GM12891 (cell line): ENCODE measurements at places on chromosomes 13 and 19.

- DNase-seq, result no peak
Observed at GRCh38 chr13:98688373-98688772, 64.1 kb downstream of the SLC15A1 start.

DNA sequence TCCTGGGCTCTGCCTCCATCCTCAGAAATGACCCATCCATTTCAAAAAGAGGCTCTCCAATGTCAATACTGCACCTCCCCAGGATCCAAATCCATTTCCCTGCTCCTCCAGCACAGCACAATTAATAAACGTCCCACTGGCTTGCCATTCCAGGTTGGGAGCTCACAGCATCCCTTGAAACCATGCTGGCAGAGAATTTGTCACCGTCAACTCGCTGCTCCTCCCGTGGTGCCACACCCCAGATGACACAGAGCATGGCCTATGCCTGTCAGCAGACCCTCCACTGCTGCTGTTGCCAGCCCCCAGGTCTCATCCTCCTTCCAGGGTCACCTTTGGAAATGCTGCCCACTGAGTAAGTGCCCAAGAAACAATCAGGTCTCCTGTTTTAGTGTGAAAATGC is 53.0 kb upstream of the UQCRFS1 start:
- DNase-seq, result no peak

DNA sequence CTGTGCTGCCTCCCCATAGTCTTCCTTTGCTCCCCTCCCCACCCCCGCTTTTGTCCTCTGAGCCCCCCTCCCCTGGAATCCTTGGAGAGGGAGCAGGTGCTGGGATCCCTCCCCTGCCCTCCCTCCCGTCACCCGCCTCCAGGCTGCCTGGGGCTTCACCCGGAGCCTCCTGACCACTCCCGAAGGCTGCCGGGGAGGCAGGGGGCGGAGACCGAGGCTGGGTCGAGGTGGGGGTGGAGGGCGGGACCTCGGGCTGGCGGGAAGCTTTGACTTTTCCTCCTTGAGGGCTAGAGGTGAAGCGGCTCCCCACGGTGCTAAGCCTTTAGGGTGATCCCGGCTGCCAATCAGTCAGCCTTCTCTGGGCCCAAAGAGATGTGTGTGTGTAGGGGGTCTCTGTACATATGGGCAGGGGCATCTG is 1.5 kb downstream of the KMT5C start:
- peak; percentile 92 for DNase-seq

DNA sequence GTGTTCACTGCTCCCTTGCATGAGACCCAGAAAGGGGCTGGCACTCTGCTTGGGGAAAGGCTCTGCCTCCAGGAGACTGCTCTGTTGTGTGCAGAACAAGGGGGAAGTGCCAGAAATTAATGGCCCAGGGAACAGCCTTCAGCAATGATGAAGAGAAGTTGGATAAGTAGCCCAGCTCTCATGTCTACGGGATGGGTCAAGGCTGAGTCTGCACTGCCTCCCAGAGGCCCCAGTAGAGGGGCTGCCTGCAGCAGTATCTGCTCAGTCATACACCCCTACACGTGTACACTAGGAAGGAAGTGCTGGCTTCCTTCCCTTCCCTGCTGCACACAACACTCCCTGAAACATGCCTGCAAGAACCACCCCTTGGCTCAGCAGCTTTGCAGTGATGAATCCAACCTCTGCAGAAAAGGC is 54.6 kb upstream of the URI1 start:
- DNase-seq, result no peak

GRCh38 chr19:14699641-14700040 is 9.8 kb downstream of the ZNF333 start:
- DNase-seq, result no peak

GRCh38 chr19:18603255-18603957 is 3.2 kb downstream of the CRLF1 start:
- no peak for DNase-seq

GRCh38 chr19:17757125-17757524 is 5.8 kb downstream of the FCHO1 start:
- DNase-seq, result no peak

- DNase-seq, result no peak
Observed at GRCh38 chr13:46210362-46211083, 1.2 kb upstream of the LRRC63 start.

DNA sequence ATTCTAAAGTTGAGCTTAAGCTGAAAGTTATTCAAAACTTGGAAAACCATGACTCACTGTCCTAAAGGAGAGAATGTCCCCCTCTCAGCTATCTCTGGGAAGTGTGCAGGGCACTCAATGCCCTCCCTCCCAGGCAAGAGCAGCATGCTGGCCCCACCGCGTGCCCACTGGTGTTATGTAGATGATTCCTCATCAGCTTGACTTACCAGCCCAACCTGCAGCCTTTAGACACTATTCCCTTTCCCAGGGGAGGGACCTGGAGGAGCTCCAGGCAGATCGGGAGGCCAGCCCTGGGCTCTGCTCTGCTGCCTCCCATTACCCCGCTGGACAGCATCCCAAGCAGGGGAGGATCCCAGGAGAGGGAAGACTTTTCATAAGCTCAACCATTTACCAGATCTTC is 124.6 kb downstream of the FGF14 start:
- no peak for DNase-seq

- no peak for DNase-seq
Observed at GRCh38 chr19:18832306-18833140, 764 bp downstream of the UPF1 start.

- DNase-seq, result no peak
Observed at GRCh38 chr19:18671303-18672043, 12.0 kb upstream of the CRTC1 start.

DNA sequence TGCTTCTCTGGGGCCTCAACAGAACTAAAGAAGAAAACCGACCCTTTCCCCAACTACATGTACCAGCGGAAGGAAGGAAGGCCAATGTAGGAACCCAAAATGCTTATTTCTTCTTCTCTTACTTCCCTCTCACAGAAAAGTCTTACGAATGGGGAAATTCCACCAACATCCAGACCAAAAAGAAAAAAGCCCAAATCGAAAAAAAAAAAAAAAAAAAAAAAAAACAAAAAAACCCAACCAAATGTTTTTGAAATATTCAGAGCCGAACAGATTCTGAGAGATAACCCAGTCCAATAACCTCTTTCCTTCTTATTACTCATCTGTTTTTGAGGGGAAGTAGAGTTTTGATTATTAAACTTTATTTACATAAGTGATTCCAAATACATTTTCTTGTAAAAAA is 3.9 kb downstream of the PPM1N start:
- no peak for DNase-seq

DNA sequence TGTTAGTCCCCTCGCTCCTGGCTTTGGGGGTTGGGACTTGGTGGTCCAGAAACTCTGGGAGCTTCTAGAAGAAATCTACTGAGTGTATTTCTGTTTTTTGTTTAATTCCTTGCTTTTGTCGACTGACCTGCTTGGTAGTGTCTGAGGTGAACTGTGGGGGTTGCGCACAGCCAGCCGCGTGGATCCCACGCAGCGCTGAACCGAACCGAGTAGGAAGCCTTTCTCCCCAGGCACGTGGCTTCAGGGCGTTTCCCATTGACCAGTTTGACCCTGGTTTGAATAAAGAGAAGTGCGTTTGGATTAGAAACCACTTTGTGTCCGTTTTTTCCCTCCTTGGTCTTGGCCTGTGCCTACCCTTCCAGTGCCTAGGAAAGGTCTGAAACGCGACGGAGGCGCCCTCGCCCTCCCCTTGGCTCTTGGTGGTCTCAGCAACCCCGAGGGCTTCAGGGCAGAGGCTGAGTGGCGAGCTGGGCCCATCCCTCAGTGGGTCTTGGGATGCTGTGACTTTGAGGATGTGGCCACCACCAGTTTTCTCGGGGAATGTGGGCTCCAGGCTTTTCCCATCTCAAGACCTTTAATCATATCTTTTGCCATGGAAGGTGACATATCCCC is 2.7 kb upstream of the RPS15 start:
- DNase-seq, result no peak

GRCh38 chr19:52217576-52217975 is 27.7 kb downstream of the PPP2R1A start:
- DNase-seq, result no peak

DNA sequence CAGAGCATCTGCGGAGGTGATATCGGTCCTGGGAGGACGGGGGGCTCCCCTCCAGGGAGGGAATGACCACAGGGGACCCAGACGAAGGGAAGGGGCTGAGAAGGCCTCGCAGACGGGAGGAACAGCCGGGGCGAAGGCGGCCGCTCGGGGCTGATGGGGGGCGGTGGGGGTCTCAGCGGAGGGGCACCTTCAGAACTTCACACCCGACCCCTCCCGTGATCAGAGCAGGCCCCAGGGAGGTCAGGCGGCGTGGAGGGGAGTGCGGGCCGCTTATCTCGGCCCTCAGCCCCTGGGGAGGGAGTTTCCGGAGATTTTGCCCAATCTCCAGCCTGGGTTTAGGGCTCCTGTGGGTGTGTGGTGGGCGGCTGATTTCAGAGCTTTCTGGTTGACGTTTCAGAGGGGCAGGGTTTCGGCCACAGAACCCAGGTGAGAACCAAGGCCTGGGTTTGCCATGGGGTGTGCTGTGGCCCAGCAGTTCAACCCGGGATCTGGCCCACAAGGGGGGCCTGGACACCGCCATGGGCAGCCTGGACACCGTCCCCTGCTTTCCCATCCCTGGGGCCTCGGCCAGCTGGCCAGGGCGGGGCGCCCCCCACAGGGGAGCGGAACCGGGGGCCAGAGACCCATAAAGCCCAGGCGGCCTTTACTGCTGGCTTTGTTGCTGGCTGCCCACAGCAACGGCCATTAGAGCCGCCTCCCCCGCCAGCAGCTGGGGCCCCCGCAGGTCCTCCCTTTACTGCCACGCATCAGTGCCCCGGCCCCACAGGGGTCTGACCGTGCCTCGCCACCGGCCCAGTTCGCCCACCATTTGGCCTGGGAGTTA is 29.0 kb downstream of the ARID3A start:
- no peak for DNase-seq

GRCh38 chr19:57068921-57069697 is 50.7 kb upstream of the USP29 start:
- no peak for DNase-seq

- DNase-seq, result no peak
Observed at GRCh38 chr13:110449219-110450015, 112.1 kb downstream of the RAB20 start.

GRCh38 chr19:46283771-46284170 is 13.1 kb upstream of the HIF3A start:
- DNase-seq, result no peak

GRCh38 chr13:37914781-37915391 is 45.3 kb upstream of the TRPC4 start:
- DNase-seq, result no peak

GRCh38 chr13:65595916-65596315 is 1634.2 kb downstream of the PCDH9 start:
- DNase-seq, result no peak

DNA sequence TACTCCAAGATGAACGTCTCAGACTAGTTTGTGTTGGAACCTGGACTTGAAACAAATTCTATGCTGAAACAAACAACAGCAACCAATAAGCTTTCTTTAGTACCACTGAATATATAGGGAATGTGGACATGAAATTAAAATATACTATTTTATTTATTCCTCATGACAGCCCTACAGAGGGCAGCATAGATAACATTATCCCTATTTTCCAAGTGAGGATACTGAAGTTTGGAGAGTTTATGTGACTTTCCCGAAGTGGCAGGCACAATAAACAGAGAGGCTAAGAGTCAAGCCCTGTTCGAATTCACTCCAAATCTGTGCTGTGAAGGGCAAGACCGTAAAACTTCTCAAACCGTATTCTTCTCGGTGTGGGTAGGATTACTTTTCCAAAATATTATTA is 509.9 kb upstream of the GPC6 start:
- DNase-seq, result no peak

- DNase-seq, result no peak
Observed at GRCh38 chr19:44603201-44603945, 10.0 kb upstream of the IGSF23 start.

GRCh38 chr13:31052478-31052877 is 109.2 kb downstream of the HSPH1 start:
- DNase-seq, result no peak

DNA sequence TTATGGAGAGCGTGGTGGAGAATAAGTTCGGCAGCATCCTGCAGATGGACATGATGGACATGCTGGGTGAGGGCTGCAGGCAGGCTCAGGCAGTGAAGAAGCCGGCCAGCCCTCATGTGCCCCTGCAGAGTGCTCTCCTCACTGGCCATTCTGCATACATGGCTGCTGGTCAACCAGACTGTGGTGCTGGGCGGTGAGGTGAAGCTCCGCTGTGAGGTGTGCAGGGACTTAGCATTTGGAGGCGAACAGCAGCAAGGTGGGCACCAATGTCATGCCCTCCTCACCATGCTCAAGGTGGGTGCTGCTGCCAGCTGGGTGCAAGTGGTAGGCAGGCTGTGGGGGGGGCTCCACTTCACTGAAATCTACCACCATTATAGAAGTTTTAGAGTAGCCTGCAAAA is 5.7 kb upstream of the ZNF492 start:
- no peak for DNase-seq

DNA sequence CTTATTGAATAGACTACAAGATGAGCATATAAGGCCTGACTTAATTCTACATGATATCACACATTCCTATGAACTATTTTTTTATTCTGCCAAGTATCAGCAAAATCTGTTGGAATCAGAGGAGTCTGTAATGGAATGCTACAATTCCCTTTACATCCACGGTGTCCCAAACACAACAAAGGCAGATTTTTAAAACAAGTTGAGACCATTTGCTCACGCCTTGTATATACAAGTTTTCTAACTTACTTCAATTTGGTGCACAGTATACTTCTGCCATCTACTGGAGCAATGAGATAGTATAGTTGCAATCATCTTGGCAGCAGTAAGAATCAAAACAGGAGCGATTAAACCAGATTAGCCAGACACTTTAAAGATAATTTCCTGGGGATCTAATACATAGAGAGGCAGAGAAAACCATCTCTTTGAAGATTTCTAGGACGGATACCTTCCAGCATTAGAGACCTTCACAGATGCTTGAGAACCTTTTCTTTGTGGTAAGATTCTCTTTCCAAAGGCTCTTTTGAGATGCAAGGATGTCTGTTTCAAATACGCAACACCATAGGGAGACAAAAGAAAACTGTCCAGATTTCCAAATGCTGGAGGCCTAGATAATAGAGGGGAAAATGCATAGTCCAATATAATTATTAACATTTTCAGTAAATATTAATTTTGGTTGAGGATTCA is 302.0 kb upstream of the MIR17HG start:
- DNase-seq, result no peak

DNA sequence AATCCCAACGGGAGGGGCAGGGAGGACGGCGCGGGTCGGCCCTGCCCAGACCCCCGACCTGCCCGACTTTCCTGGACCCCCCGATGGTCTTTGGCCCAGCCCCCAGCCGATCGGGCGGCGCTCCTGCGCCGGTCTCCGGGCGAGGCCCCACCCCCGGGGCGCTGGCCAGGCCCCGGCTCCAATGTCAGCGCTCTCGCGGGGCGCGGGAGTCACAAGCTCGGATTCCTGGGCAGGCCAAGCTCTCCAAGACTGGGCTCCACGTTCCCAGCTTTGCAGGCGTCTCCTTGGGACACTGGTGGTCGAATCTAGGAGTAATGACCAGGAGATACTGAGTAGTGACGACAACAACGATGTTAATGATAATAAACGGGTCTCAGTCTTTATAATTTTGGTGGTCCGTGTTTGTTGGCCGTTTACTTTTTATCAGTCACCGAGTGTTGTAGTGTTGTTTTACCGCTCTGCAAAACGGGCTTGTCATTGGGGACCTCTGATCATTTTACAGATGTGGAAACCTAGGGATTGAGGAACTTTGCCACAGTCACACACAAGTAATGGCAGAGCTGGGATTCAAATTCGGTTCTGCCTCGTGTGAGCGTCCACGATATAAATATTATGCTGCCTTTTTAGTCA is 545 bp downstream of the RAD23A start:
- DNase-seq, result peak; percentile 55
